ENCODE measurements at places on chromosomes 5 and 9.

GRCh38 chr5:79193643-79194042 lies 42.3 kb upstream of the JMY start:
- no peak overlapping the region for H3K27ac ChIP-seq
- DNase-seq, result no peak
- H3K4me3 ChIP-seq, result no peak overlapping the region
- H3K36me3 ChIP-seq, result no peaks in the 10 kb centered on the region
- no peaks in the 10 kb centered on the region for H3K27me3 ChIP-seq

GRCh38 chr5:3194684-3195083 lies 400.9 kb upstream of the IRX1 start:
- H3K27me3 ChIP-seq, result no peaks in the 10 kb centered on the region
- H3K4me1 ChIP-seq, result no peaks in the 10 kb centered on the region
- DNase-seq, result no peak
- no peaks in the 10 kb centered on the region for H3K36me3 ChIP-seq

- H3K4me1 ChIP-seq, result no peaks in the 10 kb centered on the region
- no peak overlapping the region for H3K4me3 ChIP-seq
- H3K27me3 ChIP-seq, result no peaks in the 10 kb centered on the region
- no peak for DNase-seq
- no peak overlapping the region for H3K27ac ChIP-seq
These were observed 21.4 kb upstream of the CCNJL start for GRCh38 chr5:160333721-160334120.

DNA sequence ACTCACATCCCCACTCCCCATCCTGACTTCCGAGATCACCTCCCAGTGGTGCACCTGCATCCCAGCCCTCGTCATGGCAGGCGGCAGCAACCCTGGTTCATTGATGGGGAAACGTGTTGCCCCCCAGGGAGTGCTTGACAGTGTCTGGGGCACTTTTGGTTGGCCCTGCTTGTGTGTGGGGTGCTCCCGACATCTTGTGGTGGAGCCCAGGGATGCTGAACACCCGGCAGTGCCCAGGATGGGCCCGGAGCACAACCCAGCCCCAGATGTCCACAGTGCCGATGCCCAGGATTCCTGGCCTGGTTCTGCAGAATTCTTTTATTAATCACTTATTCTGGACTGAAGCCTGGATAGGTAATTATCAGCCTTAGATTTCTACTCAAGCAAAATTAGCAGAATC lies 3.7 kb downstream of the MRPL36 start:
- no peaks in the 10 kb centered on the region for H3K27me3 ChIP-seq
- no peak for DNase-seq
- H3K4me1 ChIP-seq, result peaks cover 29% of the 10 kb centered on the region
- no peak overlapping the region for H3K4me3 ChIP-seq
- H3K27ac ChIP-seq, result no peak overlapping the region
- no peaks in the 10 kb centered on the region for H3K36me3 ChIP-seq

DNA sequence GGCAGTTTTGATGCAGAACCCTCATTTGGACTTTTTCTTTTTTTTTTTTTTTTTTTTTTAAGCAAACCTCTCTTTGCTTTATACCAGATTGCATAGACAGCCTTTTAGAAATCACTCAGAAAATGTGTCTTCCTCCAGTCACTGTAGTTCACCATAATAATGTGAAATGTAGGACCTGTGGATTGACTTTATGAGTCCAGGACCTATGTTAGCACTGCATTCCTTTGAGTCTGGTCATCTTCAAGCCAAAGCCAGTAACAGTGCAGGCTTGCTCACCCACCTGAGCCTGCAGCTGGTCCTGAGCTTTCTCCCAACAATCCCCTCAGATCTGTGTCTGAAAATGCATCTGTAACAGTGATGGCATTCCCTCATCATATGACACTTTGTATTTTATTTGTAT lies 110.7 kb upstream of the NFIL3 start:
- no peaks in the 10 kb centered on the region for H3K36me3 ChIP-seq
- no peaks in the 10 kb centered on the region for H3K4me1 ChIP-seq
- no peak for DNase-seq
- H3K27me3 ChIP-seq, result no peaks in the 10 kb centered on the region

DNA sequence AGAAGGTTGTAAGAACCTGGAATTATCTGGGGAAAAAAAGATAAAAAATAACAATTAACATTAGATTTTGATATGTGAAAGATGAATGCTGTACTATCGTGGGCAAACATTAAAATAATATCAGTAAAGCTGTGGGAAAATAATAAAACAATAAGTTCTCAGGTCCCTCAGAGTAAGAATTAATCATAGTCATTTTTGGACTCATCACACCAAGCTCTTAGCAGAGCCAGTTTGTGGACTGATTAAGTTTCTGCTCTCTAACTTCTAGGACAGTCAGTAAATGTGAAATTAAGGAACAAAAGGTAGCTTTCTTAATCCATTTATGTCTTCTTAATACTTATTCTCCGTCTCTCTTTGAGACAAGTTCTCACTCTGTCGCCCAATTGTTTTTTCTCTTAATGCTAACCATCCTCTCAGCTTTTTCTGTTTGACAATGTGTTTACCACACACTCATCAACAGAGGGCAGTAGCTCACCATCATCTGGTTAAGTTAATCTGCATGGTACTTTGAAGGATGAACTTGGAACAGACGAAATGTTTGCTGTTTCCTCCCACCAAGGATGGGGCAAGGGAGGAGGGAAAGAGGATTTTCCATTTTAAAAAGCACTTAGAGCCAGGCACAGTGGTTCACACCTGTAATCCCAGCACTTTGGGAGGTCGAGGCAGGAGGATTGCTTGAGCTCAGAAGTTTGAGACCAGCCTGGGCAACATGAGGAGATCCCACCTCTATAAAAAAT lies 5.3 kb upstream of the ACO1 start:
- peaks cover 5% of the 10 kb centered on the region for H3K4me1 ChIP-seq
- H3K27me3 ChIP-seq, result no peaks in the 10 kb centered on the region
- DNase-seq, result peak; percentile 68
- H3K27ac ChIP-seq, result no peak overlapping the region
- no peaks in the 10 kb centered on the region for H3K36me3 ChIP-seq

DNA sequence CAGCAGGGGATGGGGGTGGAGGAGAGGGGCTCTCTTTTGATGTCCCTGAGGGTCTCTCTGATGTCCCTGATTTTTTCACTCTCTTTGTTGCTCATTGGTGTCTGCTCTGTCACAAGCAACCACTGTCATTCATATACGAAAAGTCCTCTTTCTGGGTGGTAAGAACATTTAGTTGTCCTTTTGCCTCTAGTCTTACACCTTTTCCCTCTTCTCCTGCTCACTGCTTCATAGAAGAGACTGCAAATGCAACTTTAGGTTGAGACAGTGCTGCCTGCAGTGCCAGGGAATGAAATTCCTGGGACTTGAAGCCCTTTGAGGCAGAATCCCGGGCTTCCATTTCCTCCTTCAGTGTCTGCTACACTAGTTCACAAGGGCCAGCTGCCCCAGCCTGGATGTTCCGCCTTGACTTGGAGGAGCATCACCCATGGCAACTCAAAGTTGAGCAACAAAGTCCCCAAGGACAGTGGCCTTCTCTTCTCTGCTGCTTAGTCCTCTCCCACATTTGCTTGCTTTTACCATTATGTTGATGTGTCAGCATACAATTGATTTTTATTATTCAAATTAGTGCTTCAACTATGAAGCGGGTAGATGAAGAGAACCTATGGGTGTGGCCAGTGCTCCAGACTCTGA lies 94.7 kb upstream of the RUSC2 start:
- H3K27me3 ChIP-seq, result no peaks in the 10 kb centered on the region
- DNase-seq, result no peak
- no peaks in the 10 kb centered on the region for H3K36me3 ChIP-seq
- H3K4me1 ChIP-seq, result no peaks in the 10 kb centered on the region
- no peak overlapping the region for H3K27ac ChIP-seq

- no peaks in the 10 kb centered on the region for H3K36me3 ChIP-seq
- peak; percentile 64 for DNase-seq
- peak overlapping the region; percentile 61 for H3K4me3 ChIP-seq
- peaks cover 25% of the 10 kb centered on the region for H3K4me1 ChIP-seq
- peak overlapping the region; percentile 25 for H3K27ac ChIP-seq
These were observed 2.8 kb upstream of the PFN3 start for GRCh38 chr5:177403102-177403791.

- no peak overlapping the region for H3K27ac ChIP-seq
- no peaks in the 10 kb centered on the region for H3K27me3 ChIP-seq
- no peak for DNase-seq
- no peaks in the 10 kb centered on the region for H3K36me3 ChIP-seq
- no peaks in the 10 kb centered on the region for H3K4me1 ChIP-seq
- H3K4me3 ChIP-seq, result no peak overlapping the region
These were observed 341.0 kb upstream of the DMAC1 start for GRCh38 chr9:8140557-8140956.

GRCh38 chr9:131773911-131774379 lies 34.1 kb upstream of the RAPGEF1 start:
- H3K27me3 ChIP-seq, result no peaks in the 10 kb centered on the region
- no peak overlapping the region for H3K27ac ChIP-seq
- peak; percentile 19 for DNase-seq
- no peaks in the 10 kb centered on the region for H3K4me1 ChIP-seq

- H3K36me3 ChIP-seq, result peaks cover 6% of the 10 kb centered on the region
- no peaks in the 10 kb centered on the region for H3K4me1 ChIP-seq
- no peak overlapping the region for H3K4me3 ChIP-seq
- no peak for DNase-seq
- H3K27me3 ChIP-seq, result no peaks in the 10 kb centered on the region
These were observed 293.2 kb downstream of the ARHGAP26 start for GRCh38 chr5:143063175-143063970.

DNA sequence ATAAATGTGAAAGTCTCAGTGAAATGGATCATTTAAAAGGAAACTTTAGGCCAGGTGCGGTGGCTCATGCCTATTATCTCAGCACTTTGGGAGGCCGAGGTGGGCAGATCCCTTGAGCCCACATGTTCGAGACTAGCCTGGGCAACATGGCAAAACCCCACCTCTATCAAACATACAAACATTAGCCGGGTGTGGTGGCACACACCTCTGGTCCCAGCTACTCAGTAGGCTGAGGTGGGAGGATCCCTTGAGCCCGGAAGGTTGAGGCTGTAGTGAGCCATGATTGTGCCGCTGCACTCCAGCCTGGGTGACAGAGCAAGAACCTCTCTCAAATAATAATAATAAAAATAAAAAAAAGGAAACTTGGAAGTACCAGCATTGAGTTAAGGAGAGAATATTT lies 176.1 kb downstream of the HSPA4 start:
- no peak overlapping the region for H3K4me3 ChIP-seq
- H3K27me3 ChIP-seq, result no peaks in the 10 kb centered on the region
- DNase-seq, result no peak
- H3K36me3 ChIP-seq, result no peaks in the 10 kb centered on the region
- H3K4me1 ChIP-seq, result no peaks in the 10 kb centered on the region
- H3K27ac ChIP-seq, result no peak overlapping the region

- DNase-seq, result no peak
- H3K36me3 ChIP-seq, result peaks cover 4% of the 10 kb centered on the region
- H3K4me3 ChIP-seq, result no peak overlapping the region
- H3K27me3 ChIP-seq, result no peaks in the 10 kb centered on the region
- peaks cover 22% of the 10 kb centered on the region for H3K4me1 ChIP-seq
These were observed 1.2 kb upstream of the BTF3 start for GRCh38 chr5:73496984-73497457.

DNA sequence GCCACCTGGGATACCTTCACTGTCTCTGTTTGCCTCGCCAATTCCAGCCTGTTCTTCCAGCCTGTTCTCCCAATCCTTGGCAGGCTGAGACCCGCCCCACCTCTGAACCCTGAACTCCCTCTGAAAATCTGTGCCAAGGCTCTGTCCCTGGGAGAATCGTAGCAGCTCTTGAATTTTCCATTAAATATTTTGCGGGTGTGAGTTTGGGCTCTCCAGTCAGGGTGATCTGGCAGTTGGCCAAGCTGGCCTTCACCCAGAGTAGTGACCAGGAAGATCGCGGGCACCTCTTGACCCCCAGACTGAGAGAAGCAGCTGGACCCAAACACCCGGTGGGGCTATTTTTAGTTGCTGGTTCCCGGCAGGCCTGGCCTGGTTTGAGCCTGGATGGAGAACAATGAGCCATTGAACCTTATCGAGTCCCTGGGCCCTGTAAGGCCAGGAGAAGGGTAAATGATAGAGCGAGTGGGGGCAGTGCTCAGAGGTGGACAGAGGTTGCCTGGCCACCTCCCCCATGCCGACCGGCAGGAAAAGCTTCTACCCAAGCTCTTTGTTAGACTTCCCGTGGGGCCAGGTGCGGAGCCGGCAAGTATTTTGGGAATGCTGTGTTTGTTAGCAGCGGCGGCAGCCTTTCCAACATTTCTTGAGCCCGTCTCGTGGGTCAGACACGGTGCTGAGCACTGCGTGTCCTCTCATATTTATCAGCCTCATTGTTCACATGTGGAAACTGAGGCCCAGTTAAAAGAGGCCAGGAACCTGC lies 146.2 kb downstream of the RGS3 start:
- H3K27ac ChIP-seq, result no peak overlapping the region
- no peaks in the 10 kb centered on the region for H3K4me1 ChIP-seq
- no peaks in the 10 kb centered on the region for H3K27me3 ChIP-seq
- H3K4me3 ChIP-seq, result no peak overlapping the region
- no peak for DNase-seq

- DNase-seq, result no peak
- H3K27me3 ChIP-seq, result no peaks in the 10 kb centered on the region
- no peaks in the 10 kb centered on the region for H3K4me1 ChIP-seq
- no peaks in the 10 kb centered on the region for H3K36me3 ChIP-seq
- H3K4me3 ChIP-seq, result no peak overlapping the region
These were observed 765.3 kb downstream of the MTRR start for GRCh38 chr5:8634219-8634618.

DNA sequence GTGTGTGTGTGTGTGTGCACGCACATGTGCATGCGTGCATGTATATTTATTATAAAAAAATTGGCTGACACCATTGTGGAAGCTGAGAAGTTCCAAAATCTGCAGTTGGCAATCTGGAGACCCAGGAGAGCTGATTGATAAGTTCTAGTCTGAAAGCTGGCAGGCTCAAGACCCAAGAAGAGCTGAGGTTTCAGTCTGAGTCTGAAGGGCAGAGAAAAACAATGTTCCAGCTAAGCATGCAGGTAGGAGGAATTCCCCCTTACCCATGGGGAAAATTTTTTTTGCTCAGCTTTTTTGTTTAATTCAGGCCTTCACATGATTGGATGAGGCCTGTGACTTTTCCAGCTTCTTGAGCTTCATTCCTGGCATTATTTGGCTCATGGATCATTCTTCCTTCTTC lies 31.2 kb upstream of the ACTBL2 start:
- H3K4me3 ChIP-seq, result no peak overlapping the region
- no peaks in the 10 kb centered on the region for H3K36me3 ChIP-seq
- no peak overlapping the region for H3K27ac ChIP-seq

DNA sequence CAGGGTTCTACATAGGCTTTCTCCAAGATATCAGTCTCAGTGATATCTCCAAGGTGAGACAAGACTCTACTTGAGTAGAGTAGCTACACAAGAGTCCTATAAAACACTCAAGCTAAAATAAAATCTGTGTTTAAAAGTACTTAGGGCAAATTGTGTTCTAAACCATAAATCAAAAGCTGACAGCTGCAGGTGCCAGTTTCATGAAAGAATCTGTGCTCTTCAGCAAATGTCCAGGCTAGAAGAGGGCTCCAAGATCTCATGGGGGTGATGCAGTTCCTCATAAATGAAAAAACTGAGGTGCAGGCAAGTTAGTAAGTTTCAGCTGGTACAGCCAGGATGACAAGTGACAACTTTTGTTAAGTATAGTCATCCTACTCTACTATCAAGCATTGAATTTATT lies 142.8 kb upstream of the TNPO1 start:
- H3K27ac ChIP-seq, result no peak overlapping the region
- H3K4me3 ChIP-seq, result no peak overlapping the region
- no peaks in the 10 kb centered on the region for H3K4me1 ChIP-seq
- H3K36me3 ChIP-seq, result no peaks in the 10 kb centered on the region

Measured in naive thymus-derived CD4-positive, alpha-beta T cell (primary cell).